ENCODE measurements at places on chromosomes 2 and 18. TPM values are rescaled to one million over a fixed set of nuclear protein-coding genes. Genes with fewer than 3 reads are reported as not detected.

- no peak overlapping the region for H3K4me3 ChIP-seq
- H3K4me1 ChIP-seq: peaks cover 10% of the 10 kb centered on the region
- H3K27me3 ChIP-seq: no peaks in the 10 kb centered on the region
- H3K27ac ChIP-seq: no peak overlapping the region
- H3K36me3 ChIP-seq: no peaks in the 10 kb centered on the region
Observed at GRCh38 chr2:109339519-109339966, 210.5 kb downstream of the SH3RF3 start.

DNA sequence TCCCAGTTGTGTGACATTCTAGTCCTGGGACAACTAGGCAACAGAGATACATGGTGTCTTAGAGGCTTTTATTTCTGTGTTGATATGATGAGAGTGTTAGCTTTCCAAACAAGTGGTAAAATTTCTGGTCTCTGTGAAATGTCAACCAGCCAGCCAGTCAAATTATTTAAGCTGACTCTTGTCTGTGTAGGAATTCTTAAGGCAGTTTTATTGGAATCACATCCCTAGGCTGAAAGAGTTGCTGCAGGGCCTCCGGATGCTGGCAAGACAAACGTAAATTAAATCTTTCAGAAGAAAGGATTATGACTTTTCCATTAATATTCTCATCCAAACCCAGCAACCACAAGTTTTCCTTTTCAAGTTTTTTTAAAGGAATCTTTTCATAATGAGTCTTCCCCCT, 44.6 kb downstream of the SERPINB7 start:
- no peaks in the 10 kb centered on the region for H3K36me3 ChIP-seq
- H3K27ac ChIP-seq: no peak overlapping the region
- DNase-seq: no peak

The CKAP2L gene
- 0.86 TPM for total RNA-seq

The DTNA gene
- total RNA-seq: 181 TPM

The BIRC6 gene
- total RNA-seq: 51.9 TPM
